ENCODE measurements at places on chromosomes 1 and 21.

- no peak for DNase-seq
These were observed 36.5 kb downstream of the GALNT2 start for GRCh38 chr1:230103306-230104173.

- no peak for DNase-seq
These were observed 232.1 kb downstream of the ASTN1 start for GRCh38 chr1:176932114-176933104.

GRCh38 chr21:34668803-34669148, at the start of gene CLIC6:
Gene CLIC6 (plus strand): TSS chr21:34668994. CDS start chr21:34669389, 395 bp downstream.
- no peak for DNase-seq

- no peak for DNase-seq
These were observed 119.0 kb downstream of the PDE4B start for GRCh38 chr1:65911679-65912078.

DNA sequence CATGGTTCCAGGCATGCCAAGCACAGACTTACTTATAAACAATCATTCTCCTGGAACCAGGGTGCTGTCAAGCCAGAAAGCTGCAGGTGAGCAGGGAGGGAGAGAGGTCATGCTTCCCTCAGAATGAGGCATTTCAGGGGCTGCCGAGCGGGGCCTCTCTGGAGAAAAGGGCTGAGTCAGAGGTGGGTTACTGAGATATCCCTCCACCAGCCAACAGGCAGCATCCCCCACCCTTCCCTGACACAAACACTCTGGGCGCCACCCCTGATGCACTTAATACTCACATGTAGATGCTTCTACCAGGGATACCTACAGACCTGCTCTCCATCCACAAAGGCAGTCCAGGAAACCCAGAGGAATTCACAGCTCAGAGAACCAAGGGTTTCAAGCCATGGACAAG, 13.1 kb downstream of the STK40 start:
- DNase-seq = peak; percentile 45

DNA sequence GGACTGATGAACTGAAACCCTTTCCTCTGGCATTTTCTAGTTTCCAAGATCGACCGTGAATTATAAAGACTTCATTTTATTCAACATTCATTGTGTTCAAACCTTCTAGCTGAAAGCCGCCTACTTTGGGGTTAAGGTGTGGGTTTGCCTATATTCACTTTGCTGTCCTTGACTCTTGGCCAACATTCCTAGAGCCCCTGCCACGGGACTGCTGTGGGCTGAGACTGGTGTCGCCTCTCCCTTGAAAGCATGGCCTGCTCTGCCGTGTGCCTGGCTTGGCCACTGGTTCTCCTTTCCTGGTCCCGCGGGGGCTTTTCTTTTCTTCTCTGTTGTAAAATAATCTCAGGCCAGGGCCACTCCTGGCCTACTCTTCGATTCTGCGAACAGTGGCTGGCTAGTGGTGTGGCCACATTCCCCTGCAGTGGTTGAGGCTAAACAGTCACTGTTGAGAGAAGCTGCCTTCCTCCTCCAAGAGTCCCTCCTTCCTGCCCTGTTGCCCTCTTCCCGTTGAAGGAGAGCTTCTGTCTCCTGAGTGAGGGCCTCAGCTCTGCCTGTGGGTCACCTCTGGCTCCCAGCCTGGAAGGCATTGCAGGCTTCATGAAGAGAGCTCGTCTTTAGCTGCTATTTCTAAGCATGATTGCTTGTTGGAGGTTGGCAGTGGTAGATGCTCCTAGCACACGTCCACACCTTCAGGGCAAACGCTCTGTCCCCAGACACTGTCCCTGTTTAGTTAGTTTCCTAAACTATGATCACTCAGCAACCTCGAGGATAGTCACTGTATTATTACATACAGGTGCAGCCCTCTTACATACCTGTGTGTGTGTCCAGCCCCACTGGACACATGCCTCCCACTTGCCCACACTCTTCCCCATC, 80.5 kb downstream of the GALNT2 start:
- DNase-seq = no peak

- DNase-seq = peak; percentile 85
These were observed 20.2 kb downstream of the B3GALT5 start for GRCh38 chr21:39632796-39633442.

DNA sequence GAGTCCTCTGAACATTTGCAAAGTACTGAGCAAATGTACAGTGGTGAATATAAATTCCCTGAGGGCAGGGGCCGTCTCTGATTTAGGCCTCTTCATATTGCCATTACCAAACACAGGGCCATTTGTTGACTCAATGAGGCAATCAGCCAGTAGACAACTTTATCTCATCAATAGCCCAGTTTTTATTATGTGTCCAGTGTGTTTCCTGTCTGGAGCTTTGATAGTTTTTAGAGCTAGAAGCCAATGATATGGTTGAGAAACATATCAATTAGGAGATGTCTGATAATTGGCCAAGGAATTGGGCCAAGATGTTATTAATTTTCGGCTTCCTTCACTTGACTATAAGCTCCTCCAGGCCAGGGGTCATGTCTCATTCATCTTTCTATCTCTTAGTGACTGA, 163.0 kb downstream of the ROR1 start:
- DNase-seq = no peak

- no peak for DNase-seq
These were observed 11.4 kb downstream of the RGS5 start for GRCh38 chr1:163191301-163191700.
